Right kidney (tissue), 9 donors: ENCODE measurements at places on chromosomes 5 and 9.

- DNase-seq: peak; percentile 79
Observed at GRCh38 chr5:136080483-136081216, 51.9 kb downstream of the TGFBI start.

- no peak for DNase-seq
Observed at GRCh38 chr9:2657427-2657826, 35.8 kb downstream of the VLDLR start.

DNA sequence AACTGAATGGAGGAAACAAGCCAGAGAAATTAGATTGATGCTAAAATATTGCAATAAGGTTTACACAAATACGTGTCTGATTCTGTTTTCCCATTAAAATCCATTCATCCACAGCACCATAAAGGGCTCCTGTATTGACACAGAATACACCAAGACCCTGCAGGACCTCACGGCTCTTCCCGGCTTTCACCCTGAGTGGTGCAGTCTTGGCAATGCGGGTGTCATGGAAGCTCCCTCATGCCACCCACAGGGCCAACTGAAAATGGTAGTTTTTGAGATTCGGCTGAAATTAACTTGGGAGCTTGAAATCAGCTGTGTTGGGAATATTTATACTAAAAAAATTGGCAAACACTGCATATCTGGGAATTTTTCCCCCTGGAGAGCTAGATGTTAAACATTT is 17.3 kb upstream of the EXOC3 start:
- no peak for DNase-seq

DNA sequence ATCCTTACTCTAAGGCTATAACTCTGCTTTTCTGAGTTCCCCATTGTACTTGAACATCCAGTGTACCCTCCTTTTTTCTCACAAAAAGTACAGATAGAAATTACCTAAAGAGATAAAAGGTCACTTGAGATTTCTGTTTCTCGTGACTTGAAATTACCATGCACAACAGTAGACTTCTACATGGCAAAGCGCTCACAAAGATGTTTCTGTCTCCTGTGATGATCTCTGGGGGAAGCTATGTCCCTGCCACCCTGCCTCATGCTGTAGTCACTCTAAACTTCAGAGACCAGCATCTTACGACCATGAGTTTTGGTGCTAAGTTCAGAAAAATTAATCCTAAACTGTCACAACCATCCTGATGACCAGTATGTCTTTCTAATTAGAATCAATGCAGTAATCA is 36.2 kb downstream of the NFIB start:
- DNase-seq: no peak

DNA sequence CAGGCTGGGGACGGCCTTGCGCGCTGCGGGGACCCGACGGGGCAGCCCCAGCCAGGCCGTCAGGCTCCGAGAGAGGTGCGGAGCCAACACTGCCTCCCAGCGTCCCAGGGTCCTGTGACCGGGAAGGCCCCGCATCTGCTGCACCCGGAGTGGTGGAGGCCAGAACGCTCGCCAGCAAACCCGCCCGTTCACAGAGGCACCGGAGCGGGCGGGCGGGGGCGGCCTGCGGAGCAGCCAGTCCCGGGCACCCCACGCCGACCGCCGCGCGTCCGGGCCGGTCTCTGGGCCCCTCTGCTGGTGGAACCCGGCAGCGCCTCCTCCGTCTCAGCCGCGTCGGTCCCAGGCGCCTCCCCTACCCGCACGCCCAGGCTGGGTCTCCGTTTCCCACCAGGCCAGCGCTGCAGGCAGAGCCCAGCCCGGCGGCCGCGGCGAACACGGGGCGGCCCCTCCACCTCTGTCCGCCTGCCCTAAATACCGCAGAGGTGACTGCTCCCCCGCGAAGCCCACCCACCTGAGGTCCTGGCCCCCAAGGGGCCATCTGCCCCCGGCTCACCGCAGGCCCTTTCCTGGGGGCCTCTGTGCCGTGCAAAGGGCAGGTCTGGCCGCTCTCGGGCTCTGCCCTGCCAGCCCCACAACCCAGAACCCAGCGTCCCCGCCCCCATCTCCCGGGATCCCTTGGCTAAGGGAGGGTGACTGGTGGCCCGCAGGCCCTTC is 15.9 kb downstream of the EXD3 start:
- peak; percentile 87 for DNase-seq

- DNase-seq: no peak
Observed at GRCh38 chr9:78357165-78357873, 60.4 kb downstream of the PSAT1 start.

DNA sequence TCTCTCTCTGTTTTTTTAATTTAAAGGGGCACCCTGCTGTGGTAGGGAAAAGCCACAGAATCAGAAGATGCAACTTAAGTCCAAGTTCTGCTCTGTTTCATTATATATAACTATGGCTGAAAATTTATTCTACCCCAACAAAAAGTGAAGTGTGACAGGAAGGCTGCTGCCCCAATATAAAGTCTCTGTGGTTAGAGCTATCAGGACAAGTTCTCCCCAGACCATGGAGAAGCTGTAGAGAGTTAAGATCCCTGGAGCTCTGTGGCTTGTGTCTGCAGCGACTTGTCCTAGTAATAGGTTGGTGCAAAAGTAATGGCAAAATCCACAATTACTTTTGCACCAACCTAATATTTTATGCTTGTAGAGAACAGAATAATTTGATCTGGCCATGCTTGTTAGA is 250.9 kb downstream of the PSAT1 start:
- no peak for DNase-seq

- DNase-seq: no peak
Observed at GRCh38 chr9:100715100-100715380, 137.2 kb downstream of the CAVIN4 start.

DNA sequence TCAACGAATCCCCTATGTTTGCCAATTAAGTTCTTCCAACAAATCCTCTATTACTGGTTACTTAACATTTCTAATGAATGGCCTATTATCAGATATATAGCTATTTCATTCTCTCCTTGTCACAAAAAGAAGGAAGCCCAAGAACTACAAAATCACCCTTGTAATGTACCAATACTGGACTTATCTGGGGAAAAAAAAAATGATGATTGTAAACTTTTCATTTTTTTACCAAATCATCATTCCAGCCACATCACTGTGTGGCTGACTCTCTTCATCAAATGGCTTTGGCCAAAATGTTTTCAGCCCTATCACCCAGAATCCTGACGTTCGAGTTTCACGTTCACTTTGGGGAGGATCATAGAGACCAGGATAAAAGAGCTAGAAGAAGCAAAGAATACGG is 216.7 kb downstream of the ACTL7B start:
- DNase-seq: no peak

DNA sequence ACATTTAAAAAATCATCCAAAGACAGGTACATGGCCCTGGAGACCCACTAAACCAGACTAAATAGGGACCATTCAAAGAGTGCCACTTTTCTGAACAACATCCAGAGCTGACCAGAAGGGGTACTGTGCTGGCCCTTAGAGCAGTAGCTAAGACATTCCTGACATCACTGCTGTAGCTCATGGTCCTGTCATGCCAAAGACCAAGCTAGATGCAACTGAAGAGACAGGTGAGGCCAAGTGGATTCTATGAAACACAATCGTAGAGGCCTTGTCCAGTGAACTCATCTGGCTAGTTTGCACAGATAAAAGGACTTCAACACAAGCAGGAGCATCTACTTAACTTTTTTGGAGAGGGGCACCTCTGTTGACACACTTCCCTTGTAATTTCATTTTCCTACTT is 43.3 kb downstream of the G3BP1 start:
- DNase-seq: no peak

DNA sequence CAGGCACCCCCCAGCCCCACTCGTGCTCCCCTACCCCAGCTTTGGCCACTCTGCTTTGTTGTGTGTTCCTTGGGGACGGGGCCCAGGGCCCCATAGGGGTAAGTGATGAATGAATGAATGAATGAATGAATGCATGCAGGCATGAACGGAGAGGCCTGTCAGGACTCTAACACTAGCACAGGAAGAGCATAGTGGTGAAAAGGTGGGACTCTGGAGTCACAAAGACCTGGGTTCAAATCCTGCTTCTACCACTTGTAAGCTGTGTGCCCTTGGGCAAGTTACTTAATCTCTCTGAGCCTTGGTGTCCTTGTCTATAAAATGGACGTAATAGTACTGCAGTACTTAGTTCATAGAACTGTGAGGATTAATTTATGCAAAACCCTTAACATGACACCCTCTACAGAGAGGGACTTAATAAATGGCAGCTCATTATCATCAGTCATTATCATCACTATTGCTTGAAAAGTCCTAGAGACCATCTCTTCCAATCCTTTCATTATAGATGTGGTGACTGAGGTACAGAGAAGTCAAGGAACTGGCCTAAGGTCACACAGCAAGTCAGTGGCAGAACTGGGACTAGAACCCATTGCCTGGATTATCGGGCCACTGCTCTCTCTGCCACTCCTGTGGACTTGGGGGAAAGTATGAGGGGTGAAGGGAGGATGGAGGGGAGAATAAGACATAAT is 13.2 kb downstream of the ORM2 start:
- no peak for DNase-seq

DNA sequence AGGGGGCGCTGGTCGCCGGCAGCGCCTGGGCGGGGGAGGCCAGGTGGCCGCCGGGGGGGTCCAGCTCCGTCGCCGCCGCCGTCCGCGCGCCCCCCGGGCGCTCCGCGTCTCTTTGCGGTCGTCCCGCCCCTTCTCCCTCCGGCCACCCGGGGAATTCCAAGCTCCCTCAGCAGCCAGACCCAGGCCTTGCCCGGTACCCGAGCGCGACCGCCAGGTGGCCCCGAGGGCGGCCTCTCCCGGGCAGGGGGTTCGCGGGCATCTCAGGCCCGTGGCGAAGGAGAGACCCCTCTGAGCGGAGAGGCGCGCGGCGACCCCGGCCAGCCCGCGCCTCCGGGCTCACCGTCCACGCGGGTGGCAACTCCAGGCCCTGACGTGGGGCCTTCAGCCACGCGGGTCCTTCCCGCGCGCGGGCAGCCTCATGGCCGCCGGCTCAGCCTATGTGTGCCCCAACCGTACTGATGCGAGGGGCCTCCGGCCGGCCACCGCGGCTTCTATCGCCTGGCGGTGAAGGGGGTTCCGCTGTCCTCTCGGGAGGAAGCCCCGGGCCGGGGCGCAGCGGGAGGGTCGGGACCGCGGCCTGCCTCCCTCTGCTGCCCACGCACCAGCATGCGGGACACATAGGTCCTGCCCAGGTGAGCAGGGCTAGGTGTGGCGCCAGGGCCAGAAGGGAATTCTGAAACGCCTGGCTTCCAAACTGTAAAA is 529 bp upstream of the NRARP start:
- peak; percentile 89 for DNase-seq

DNA sequence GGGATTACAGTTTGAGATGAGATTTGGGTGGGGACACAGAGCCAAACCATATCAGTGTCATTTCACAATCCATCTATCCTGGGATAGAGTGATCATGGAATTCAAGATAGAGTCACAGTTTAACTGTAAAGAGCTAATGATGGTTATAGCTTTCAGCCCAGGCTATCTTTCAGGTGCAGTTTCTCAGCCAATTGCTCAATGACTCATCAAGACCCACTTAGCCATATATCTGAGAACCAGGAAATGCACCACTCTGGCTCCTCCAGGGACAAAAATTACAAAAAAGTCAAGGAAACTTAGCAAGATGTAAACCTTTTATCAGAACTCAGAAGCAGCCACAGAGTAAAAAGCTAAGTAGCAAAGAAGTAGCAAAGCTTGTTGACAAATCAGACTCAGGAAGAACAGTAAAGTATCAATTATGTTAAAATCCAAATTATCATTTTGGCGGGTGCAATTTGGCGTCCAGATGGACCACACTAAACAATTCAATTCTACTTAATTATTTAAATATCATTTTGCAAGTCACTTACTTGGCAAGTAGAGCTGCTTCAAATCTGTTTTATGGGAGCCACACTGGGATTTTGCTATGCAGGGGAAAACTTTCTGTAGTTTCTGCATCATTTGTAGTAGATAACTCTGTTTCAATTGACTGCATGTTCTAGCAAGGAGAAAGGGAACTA is 169.4 kb downstream of the TLE1 start:
- no peak for DNase-seq

- DNase-seq: no peak
Observed at GRCh38 chr5:135103575-135103853, 69.5 kb upstream of the PITX1 start.

GRCh38 chr9:4815381-4815956 is 22.7 kb downstream of the RCL1 start:
- no peak for DNase-seq

GRCh38 chr5:74894351-74894750 is 28.2 kb upstream of the FAM169A start:
- no peak for DNase-seq

- peak; percentile 55 for DNase-seq
Observed at GRCh38 chr9:33225319-33226147, 14.4 kb upstream of the SPINK4 start.

GRCh38 chr9:107685376-107685775 is 195.8 kb upstream of the KLF4 start:
- no peak for DNase-seq

GRCh38 chr9:137044037-137044436 is 1.9 kb downstream of the NPDC1 start:
- no peak for DNase-seq

GRCh38 chr5:140545606-140546005 is 1.9 kb upstream of the EIF4EBP3 start:
- no peak for DNase-seq

GRCh38 chr5:135379046-135379654 is 19.9 kb downstream of the MACROH2A1 start:
- no peak for DNase-seq

GRCh38 chr5:176425791-176426190 is 9.5 kb upstream of the CLTB start:
- no peak for DNase-seq

DNA sequence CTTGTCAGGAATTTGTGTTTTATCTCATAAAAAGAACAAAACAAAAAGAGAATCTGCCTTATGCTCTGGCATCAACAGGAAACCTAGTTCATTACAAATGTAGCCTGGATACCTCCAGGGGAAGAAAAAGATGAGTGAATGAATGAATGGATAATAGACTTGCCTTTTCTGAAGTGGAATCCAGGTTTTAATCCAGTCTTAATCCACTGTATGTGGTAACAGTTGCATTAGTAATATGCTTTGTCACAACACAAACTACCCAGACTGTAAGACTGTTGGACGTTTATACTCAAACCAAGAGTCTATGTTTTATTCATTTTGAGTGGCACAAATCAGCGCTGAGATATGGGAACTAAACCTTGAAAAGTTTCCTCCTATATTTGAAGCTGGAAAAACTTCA is 32.1 kb upstream of the MAP3K1 start:
- DNase-seq: no peak
